ENCODE measurements at places on chromosomes 5 and 9.

- no peak for DNase-seq
Observed at GRCh38 chr9:137150617-137151457, 11.9 kb downstream of the GRIN1 start.

GRCh38 chr9:136711751-136712689, at the start of gene DIPK1B:
Gene DIPK1B, plus strand, starts transcription at chr9:136712572. Its CDS starts 94 bp downstream, at chr9:136712666.
- no peak for DNase-seq

DNA sequence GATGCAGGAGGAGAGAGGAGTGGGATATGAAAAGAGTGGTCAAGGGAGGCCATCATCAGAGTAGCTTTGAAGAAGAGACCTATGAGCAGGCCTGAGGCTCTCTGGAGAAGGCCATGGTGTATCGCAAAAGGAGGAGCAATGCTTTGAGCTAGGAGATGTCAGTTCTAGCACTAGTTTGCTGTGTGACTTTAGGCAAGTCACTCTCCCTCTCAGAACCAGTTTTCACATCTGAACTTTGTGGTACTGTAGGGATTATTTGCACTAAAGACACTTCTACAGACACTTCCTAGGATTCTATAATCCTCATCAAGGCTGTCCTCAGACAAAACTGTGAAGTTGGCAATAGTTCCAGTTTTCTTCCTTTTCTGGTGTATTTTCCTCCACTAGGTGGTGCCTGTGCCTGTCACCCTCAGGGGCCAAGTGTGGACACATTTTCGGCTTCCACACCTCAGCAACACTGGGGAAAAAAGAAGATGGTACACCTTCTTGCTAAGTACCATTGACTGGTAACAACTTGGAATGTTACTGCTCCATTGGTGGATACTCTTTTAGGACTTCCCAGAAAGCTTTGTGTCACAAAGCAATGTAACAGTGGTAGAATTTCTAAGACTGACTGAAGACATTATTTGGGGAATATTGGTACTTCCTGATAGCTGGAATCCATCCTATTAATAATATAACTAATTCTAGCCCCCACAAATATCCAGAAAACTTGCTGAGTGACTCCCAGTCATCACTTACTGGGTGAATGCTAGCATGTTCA, 9.9 kb downstream of the PAPPA start:
- no peak for DNase-seq

- no peak for DNase-seq
Observed at GRCh38 chr9:6876195-6876894, 118.6 kb downstream of the KDM4C start.

DNA sequence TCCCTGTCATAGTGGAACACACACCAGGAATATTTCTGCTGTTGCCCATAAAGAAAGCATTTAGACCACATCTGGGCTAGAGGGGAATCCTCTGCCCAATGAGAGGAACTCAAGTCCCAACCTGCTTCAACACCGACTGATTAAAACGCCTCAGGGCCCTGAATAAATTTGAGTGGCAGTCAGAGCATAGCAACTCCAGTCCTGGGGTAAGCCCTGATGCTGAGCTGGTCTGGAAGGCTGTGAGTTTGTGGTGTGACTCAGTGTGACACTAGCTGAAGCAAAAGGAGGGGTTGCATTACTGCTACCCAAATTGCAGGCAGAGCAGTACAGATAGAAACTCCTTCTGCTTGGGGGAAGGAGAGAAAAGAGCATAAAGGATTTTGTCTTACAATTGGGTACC, 148.3 kb downstream of the PRDM9 start:
- no peak for DNase-seq

- DNase-seq = no peak
Observed at GRCh38 chr5:143505354-143505753, 101.9 kb upstream of the NR3C1 start.

DNA sequence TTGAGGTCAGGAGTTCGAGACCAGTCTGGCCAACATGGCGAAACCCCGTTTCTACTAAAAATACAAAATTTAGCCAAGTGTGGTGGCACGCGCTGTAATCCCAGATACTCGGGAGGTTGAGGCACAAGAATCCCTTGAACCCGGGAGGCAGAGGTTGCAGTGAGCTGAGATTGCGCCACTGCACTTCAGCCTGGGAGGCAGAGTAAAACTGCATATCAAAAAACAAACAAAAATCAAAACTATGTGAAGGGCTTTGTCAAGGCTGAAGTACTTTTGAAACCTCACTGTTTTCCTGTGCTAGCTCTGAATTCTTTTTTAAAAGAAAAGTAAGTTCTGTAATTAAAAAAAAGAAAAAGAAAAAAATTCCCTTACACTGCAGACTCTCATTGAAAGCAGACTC, 65.1 kb upstream of the KLF4 start:
- no peak for DNase-seq

GRCh38 chr9:85155352-85155751, 485.8 kb downstream of the NTRK2 start:
- DNase-seq = no peak

- DNase-seq = no peak
Observed at GRCh38 chr5:9354336-9355081, 191.4 kb downstream of the SEMA5A start.

Data from non-pigmented ciliary epithelial cell (primary cell).